ENCODE measurements at places on chromosomes 12 and 14. TPM values are rescaled to one million over a fixed set of nuclear protein-coding genes. Genes with fewer than 3 reads are reported as not detected.

- no peak overlapping the region for H3K27ac ChIP-seq
- no peaks in the 10 kb centered on the region for H3K36me3 ChIP-seq
- peaks cover 8% of the 10 kb centered on the region for H3K4me1 ChIP-seq
- H3K27me3 ChIP-seq = peaks cover 2% of the 10 kb centered on the region
Observed at GRCh38 chr14:96410119-96410518, 18.2 kb downstream of the AK7 start.

DNA sequence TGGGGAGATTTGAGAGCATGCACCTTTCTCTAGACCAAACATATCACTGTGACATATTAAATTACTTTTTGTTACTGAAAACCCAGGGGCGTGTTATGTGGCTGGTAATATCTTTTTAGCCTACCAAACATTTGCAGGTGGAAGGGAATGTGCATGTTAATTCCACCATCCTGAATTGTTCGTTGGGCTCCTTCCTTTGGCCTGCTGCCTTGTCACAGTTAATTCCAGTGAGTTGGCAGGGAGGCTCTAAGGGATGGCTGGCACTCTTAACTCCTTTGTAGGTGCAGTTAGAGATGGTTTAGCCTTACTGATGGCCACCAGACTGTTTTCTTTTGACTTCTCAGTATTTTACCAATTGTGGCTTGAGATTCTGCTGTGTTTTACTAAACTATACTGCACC is 64.5 kb downstream of the DIP2B start:
- no peak for DNase-seq
- H3K4me1 ChIP-seq = peaks cover 20% of the 10 kb centered on the region
- H3K36me3 ChIP-seq = peaks cover 6% of the 10 kb centered on the region
- no peak overlapping the region for H3K4me3 ChIP-seq
- no peak overlapping the region for H3K27ac ChIP-seq
- no peaks in the 10 kb centered on the region for H3K27me3 ChIP-seq

GRCh38 chr14:61048640-61049039 is 67.6 kb downstream of the SLC38A6 start:
- H3K27ac ChIP-seq = no peak overlapping the region
- H3K4me1 ChIP-seq = no peaks in the 10 kb centered on the region
- peaks cover 2% of the 10 kb centered on the region for H3K36me3 ChIP-seq

DNA sequence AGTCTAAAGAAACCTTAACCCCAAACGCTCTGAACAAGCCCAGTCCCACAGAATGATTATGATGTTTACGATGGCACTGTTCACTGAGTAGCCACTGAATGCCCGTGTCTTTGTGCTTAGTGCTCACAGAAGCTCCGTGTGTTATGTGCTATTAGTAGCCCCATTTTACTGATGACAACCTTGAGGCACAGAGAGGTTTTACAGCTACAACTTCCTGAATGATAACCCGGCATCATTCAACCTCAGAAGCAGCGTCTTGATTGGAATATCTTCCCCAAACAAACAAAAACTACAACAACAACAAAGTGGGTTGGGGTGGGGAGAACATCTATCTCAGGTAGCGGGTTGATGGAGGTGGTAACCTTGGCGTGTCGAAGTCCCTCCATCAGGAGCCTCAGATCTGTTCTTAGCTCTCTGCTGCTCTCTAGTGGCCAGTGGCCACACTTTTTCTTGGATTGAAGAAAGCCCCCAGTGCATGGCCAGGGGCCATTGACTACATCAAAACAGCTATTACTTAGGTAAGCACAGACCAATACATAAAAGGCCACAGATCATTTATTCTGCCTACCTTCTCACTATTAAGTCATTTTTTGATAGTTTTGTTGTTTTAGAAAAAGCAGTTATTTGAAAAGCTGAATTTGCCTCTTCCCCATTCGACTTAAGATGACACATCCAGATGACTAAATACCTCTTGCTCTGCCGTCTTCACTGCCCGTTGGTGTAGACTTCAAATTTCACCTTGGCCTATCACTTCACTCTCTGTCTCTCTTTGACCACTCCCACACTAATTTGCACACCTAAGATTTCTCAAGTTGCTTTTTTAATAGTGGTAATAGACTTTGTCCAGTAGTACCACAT is 376.9 kb downstream of the GALC start:
- no peaks in the 10 kb centered on the region for H3K27me3 ChIP-seq
- no peak overlapping the region for H3K4me3 ChIP-seq
- H3K27ac ChIP-seq = no peak overlapping the region
- H3K36me3 ChIP-seq = no peaks in the 10 kb centered on the region
- peak; percentile 26 for DNase-seq
- peaks cover 1% of the 10 kb centered on the region for H3K4me1 ChIP-seq

DNA sequence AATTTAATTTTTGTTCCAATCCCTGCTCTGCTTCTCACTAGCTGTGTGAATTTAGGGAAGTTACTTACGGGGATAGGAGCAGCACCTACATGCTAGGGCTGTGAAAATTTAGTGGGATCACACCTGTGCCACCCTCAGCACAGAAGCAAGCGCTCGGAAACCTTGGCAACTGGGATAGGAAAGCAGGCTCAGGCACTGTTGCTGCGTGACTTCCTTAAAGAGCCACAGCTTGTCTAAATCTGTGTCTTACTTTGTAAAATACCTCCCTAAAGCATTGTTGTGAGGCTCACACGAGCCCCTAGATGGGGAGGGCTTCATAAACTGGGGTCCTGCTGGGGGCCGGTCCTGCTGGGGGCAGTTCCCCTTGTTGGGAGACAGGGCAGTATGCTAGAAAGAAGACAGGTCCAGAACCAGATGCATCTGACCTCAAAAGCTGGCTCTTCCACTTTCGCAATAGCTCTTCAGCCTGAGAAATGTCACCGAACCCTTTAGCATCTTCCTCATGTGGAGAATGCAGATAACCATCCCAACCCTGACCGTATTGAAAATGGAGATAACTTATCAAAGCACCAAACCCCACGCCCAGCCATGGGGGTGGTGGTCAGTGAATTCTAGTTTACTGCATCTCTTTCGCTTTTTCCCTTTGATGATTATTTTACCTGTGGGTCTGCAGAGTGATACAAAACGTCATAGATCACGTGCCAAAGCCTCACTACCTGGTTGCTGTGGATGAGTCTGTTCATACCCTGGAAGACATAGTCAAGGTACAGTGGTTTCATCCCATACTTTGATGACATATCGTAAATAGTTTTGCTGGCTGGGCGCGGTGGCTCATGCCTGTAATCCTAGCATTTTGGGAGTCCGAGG is 54.1 kb downstream of the AK7 start:
- H3K36me3 ChIP-seq = no peaks in the 10 kb centered on the region
- no peak for DNase-seq
- no peaks in the 10 kb centered on the region for H3K4me1 ChIP-seq
- H3K27ac ChIP-seq = no peak overlapping the region
- no peak overlapping the region for H3K4me3 ChIP-seq

GRCh38 chr14:67940486-67941455 is 121.2 kb downstream of the RAD51B start:
- no peaks in the 10 kb centered on the region for H3K27me3 ChIP-seq
- DNase-seq = no peak
- no peak overlapping the region for H3K4me3 ChIP-seq

DNA sequence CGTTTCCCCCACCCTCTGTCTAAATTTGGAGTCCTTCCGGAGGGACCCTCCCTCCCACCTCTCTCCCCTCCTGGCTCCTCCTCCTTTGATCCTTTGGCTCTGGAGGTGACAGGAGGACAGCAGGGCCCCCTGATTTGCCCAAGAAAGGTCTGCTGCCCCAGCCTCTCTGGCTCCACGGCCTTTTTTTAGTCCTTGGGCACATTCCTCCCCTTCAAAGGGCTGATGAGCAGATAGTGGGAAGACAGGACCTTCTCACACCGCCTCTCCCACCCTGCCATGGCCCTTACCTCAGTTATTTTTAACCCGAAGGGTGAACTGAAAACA is 196 bp upstream of the MYH6 start:
- DNase-seq = no peak
- H3K4me3 ChIP-seq = no peak overlapping the region
- peaks cover 10% of the 10 kb centered on the region for H3K27me3 ChIP-seq
- no peak overlapping the region for H3K27ac ChIP-seq

DNA sequence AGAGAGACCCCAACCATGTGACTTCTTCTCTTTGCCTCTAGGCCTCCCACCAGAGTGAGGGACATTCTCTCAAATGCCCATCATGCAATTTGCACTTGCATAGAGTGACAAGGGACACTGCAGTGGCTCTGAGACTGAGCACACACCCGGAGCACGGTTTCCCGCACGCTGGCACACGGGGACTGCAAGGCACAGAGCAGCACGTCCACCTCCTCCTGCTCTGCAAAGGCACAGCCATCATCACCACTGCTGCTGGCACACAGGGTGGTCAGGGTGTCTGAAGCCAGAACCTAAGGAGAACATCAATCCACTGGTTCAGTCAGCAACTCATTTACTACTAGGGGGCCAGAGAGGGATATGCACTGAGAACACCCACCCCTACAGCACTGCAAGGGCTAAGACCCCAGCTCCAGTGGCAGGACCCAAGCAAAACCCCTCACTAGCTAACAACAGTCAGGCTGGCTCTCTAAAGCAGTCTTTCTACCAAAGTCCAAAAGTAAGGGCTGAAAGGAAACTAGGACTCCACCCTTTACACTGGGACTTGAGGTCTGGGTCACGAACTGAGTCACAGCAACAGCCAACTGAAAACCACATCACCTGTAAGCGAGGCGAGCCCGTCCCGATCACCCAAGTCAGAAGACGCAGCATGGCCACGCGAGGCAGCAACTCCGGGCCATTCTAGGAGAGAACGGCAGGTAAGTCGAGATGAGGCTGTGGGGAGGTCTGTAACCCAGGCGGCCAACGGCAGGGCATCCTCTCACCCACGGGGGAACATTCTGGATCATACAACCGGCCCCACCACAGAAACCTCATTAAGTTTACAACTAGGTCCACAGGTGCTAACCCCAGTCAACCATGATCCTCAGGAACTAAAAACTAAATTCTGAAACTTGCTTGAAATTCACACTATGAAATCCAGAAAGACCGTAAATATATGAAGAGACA is 37.9 kb downstream of the GCN1 start:
- H3K27ac ChIP-seq = no peak overlapping the region
- no peak overlapping the region for H3K4me3 ChIP-seq

DNA sequence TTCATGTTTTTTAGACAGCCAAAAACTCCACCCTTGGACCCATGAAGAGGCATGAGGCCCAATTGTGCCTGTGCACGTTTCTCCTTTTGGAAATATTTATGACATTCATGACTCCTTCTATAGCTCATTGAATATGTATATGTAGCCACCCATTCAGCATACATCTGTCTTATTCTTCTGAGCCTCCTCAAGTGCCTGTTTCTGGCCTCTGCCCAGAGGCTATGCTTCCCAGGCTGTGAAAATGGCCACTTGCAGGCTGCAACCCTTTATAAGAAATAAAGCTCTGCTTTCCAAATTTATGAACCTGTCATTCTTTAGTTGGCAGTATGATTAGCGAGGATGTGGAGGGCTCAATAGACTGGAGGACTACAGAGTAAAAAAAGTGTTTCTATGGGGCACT is 35.3 kb downstream of the TSPAN19 start:
- H3K27me3 ChIP-seq = peaks cover 2% of the 10 kb centered on the region
- H3K36me3 ChIP-seq = no peaks in the 10 kb centered on the region
- no peaks in the 10 kb centered on the region for H3K4me1 ChIP-seq
- no peak overlapping the region for H3K27ac ChIP-seq
- no peak overlapping the region for H3K4me3 ChIP-seq

DNA sequence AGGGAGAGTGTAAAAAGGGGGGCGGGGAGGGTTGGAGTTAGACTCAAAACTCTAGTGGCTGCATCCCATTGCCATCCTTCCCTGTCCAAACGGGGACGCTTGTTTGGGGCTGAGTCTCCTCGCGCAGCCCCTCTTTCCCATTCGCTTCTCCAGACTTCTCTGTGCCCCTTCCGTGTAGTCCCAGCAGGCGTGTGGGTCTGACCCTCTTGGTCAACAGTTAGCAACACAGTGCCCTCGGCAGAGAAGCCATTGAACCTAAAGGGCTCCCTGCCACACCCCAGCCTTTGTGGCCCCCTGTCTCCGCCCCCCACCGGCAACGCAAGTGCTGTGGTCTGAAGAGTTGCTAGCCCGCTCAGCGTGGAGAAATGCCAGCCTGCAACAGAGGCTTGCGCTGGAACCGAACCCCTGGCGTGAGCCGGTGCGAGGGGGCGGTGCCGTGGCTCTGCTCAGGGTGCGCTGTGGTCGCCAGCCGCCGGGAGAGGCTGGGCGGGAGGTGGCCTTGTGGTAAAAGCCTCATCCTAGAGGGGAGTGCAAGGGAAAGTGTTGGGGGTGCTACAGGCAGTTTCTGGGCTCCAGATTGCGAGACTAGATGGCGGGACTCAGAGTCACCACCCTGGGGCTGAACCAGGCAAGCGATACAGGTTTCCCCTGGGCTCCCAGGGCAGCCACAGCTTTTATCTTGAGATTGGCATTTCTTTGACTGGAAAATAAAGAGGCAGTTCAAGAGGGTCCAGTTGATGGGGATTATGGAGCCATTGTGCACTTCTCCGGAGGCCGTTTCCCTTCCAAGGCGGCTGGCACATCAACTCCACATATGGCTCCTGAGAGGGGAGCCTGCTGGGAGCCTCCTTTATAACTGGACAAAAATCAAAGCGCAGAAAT is 2.1 kb downstream of the PLXNC1 start:
- peak overlapping the region; percentile 87 for H3K27ac ChIP-seq
- peaks cover 24% of the 10 kb centered on the region for H3K36me3 ChIP-seq
- H3K4me1 ChIP-seq = peaks cover 36% of the 10 kb centered on the region
- peaks cover 6% of the 10 kb centered on the region for H3K27me3 ChIP-seq
- H3K4me3 ChIP-seq = peak overlapping the region; percentile 99

DNA sequence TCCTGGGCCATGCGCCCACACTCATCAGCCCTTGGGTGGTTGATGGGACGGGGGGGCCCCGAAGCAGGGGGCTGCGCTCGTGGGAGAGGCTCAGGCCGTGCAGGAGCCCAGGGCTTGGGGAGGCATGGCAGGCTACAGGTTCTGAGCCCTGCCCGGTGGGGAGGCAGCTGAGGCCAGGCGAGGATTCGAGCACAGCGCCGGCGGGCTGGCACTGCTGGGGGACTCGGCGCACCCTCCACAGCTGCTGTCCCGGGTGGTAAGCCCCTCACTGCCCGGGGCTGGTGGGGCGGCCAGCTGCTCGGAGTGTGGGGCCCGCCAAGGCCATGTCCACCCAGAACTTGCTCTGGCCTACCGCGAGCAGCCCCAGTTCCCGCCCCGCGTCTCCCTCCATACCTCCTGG is 295.8 kb upstream of the SEL1L start:
- no peak for DNase-seq
- no peaks in the 10 kb centered on the region for H3K4me1 ChIP-seq
- no peak overlapping the region for H3K4me3 ChIP-seq
- no peak overlapping the region for H3K27ac ChIP-seq

DNA sequence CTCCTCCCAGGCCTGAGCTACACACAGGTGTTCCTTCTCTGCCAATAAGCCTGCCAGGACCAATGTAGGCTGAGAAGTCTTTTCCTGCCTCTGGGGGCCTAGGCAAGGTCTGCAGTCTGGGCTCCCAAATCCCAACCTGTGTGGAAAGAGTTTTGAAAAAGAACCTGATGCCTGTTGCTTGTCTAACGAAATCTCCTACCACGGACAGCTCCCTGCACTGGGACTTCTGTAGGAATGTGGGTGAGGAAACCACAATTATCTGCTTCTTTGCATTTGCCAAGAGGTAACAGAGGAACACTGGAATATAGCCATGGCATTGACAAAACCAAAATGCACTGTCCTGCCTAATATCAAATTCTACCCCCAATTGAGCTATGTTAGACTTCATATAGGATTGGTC is 877.0 kb upstream of the TMEM132C start:
- no peaks in the 10 kb centered on the region for H3K36me3 ChIP-seq
- no peaks in the 10 kb centered on the region for H3K27me3 ChIP-seq
- no peak overlapping the region for H3K27ac ChIP-seq

ACTR6 gene
- 36.0 TPM for total RNA-seq

RBP5 gene
- total RNA-seq = 0.58 TPM

PRMT5 gene
- total RNA-seq = 40.1 TPM

SLC2A13 gene
- total RNA-seq = 8.5 TPM

TMBIM4 gene
- 72.1 TPM for total RNA-seq

KERA gene
- total RNA-seq = not detected

Measured in activated naive CD8-positive, alpha-beta T cell treated with anti-CD3 and anti-CD28 coated beads, Interleukin-2, amount 10 ng/mL, durations not matched to agents 7 days and 5 days (primary cell).